ENCODE measurements at places on chromosomes 7 and 10.

DNA sequence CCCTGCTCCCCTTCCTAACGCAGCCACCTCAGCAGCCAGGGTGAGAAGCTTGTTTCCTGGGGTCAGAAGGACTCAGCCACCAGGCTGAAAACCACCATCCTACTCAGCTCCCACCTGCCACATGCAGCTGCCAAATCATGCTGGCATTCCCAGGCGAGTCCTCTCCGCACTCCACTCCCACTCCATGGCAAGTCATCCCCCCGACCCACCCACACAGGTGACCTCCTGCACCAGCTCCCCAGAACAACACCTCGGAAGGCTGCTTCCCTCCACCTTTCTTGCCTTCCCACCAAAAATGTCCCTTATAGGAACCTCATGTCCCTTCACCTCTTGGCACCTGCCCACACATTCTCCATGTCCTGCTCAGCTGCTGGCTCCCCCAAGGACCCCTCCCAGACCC lies 4.6 kb downstream of the PDAP1 start:
- DNase-seq, result no peak

DNA sequence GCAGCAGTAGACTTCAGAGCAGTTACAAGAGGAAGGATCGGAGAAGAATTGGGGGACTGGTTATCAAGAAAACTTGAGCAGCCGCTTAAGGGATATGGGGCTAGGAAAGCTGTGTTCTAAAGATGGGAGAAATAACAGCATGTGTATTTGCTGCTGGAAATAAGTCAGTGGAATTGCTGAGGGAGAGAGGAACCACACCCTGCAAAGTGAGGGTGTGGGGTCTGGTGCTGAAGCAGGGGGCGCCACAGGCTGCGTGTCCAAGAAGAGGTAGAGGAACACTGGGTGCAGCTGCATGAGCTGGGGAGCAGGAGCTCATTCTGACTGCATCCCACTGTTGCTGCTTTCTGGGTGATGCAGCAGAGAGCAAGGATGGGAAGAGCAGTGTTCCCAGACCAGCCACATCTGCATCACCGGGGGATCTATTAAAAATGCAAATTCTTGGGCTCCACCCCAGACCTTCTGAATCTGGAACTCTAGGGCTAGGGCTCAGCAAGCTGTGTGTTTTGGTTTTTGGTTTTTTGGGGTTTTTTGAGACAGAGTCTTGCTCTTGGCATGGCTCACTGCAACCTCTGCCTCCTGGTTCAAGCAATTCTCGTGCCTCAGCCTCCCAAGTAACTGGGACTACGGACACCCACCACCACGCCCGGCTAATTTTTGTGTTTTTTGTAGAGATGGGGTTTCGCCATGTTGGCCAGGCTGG lies 97.1 kb upstream of the DNAJB6 start:
- DNase-seq, result no peak

DNA sequence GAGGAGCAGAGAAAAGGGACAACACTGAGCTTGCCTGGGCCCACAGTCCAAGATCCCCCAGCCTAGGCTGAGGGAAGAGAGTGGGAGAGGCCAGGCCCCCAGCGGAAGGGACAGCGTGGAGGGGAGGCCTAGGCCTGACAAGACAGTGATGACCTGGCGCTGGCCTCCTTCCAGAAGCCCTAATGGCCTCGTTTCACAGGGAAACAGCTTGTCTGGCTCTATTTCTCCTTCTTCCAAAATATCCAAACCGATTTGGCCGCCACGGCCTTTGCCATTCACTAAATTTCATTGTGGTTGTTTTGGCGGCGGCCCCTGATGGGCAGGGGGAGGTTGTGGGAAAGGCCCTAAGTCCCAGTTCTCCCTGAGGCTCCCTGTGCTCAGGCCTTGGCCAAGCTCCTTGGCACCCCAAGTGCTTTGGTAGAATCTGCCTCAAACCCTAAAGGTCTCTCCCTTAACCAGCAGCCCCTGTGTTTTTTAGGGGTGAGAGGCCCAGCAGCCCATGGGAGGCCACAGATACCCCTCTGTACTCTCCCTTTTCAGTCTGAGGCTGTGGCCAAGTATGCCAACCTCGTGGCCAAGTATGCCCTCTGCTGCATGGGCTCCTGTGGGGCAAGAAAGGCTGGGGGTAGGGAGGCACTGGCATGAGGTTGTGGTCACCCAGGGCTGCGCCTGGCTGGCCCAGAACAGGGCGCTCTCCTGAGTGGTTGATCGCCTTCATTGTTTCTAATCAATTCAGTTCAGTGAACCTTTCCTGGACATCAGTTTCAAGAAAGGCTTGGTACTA lies 37.3 kb downstream of the PAX2 start:
- DNase-seq, result no peak

- no peak for DNase-seq
Measured at GRCh38 chr10:133187091-133187905, 27.3 kb downstream of the KNDC1 start.

DNA sequence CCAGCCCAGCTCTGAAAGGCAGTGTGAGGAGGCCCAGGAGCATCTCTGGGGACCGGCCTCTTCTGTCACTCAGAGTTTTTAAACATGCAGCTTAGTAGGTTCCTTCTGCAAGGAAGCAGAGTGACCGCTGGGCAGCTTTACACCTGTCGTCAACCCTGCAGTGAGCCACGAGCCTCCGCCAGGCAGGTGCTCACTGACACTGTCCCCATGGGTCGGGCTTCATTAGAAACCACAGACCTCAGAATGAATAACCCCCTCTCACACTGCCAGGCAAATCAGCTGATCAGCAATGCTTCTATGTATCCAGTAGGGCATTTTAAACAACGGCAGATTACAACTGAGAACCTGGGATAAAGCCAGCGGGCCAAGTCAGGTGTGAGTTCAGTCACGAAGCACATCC lies 106.1 kb downstream of the MAD1L1 start:
- no peak for DNase-seq

All from activated naive CD4-positive, alpha-beta T cell (primary cell).